Activated CD4-positive, alpha-beta T cell treated with anti-CD3 and anti-CD28 coated beads, Interleukin-2, amount 50 U/mL, for 24 hours (primary cell): ENCODE measurements at places on chromosomes 3 and 15.

DNA sequence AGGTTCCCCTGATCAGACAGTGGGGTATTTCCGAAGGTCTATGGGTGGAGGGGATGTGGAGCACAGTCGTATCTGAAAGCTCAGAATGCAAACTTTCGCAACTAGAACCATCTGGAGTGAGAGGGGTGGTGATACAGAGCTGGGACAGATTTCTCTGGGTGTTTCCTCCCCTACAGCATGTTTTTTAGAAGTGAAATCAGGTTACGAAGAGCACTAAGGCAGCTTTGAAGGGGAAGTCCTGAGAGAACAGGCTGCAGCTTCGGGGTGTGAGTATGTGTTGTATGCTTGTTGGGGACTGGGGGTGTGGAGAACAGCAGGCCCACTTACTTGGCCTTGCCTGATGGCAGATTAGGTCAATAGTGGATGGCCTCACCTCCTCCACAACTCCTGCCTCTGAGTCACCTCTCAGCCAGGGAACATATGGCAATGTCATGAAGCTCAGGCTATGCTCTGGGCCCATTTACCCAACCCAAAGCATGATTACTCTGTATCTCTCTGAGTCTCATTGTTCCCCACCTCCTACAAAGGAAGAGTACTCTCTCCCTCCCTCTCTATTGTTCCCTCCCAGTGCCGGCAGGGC is 107.2 kb upstream of the RASGRP1 start:
- DNase-seq, result peak; percentile 36

DNA sequence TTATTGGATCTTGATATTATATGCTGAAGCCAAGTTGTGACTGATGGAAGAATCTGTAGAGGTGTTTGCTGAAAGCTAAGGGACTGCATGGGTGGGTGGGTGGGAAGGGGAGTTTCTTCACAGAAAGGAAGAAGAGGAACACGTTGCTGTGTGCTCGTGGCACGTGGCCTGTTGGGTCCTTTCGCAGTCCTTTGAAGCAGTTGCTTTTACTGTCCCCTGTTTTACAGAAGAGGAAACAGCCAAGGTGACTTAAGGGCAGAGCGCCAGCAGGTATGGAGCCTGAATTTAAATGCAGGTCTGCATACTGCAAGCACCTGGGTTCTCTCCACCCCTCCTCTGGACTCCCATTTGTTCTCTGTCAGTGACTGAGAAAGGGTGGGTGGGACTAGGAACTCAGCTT is 59.4 kb upstream of the PRR23C start:
- no peak for DNase-seq

- no peak for DNase-seq
These were observed 8.5 kb downstream of the ADAMTS17 start for GRCh38 chr15:100333236-100333635.

- DNase-seq, result no peak
These were observed 124.4 kb upstream of the LIPC start for GRCh38 chr15:58307313-58307961.

DNA sequence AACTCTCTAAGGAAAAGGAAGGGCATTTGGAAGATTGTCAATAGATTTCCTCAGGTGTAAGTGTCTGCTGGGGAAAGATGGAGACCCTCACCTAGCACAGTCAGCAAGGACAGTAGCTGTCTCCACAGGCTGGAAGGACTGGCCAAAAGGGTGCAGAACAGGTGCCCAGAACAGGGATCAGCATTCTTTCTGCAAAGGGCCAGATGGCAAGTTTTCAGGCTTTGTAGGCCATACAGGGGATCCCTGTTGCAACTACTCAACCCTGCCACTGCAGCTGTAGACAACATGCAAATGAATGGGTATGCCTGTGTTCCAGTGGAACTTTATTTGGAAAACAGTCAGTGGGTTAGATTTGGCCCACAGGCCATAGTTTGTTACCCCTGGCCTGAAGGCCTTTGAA is 8.1 kb downstream of the AGBL1 start:
- no peak for DNase-seq

- no peak for DNase-seq
These were observed 252.5 kb upstream of the TGFBR2 start for GRCh38 chr3:30353711-30354467.

DNA sequence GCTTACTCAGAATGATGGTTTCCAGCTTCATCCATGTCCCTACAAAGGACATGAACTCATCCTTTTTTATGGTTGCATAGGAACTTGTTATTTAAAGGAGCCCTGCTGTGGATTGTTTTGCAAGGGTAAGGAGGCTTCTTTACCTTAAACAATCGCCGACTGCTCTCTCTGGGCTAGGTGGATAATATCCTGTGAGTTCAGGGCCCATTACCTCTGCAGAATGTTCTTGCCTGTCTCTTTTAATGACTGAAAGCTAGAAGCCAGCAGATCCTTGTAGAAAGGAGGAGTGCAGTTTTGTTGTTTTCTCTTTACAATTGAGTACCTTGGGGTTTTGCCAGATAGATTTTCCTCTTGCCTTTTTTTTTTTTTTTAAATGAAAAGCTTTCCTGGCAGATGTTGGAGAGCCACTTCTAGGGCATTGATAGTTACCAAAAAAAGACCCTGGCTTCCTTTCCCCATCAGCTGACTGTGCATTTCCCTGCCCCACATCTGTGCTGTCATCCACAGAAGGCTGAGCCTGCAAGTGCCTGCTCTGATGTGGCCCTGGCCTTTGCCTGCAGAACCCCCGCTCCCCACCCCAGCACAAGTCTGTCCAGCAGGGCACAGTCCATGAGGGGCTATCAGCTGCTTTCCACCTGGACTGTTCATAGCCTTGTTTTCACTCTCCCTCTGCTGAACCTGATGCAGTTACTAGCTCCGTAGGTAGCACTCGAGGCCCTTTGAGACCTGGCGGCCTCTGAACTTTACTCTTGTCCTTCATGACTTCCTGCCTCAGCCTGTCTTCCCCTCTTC is 113.1 kb downstream of the CHCHD6 start:
- DNase-seq, result no peak

- no peak for DNase-seq
These were observed 6.7 kb downstream of the CCDC9B start for GRCh38 chr15:40333922-40334492.

DNA sequence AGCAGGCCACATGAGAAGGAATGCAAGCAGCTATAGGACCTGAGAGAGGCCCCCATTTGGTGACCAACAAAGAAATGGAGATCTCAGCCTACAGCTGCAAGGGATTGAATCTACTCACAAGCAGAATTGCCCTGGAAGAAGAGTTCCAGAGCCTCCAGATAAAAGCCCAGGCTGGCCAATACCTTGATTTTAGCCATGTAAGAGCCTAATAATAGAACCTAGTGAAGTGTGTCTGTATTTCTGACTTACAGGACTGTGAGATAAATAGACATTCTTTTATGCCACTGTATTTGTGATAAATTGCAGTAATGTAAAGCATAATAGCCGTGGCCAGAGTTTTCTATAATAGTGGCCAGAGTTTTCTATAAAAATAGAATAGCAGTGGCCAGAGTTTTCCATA is 254.6 kb downstream of the PYDC2 start:
- no peak for DNase-seq
